ENCODE measurements at places on chromosomes 2 and 18.
A peak's percentile ranks its signal among the peaks of the same experiment; 100 is the strongest.

- no peak for DNase-seq
Measured at GRCh38 chr2:204665771-204666170, 120.5 kb downstream of the PARD3B start.

GRCh38 chr2:33320573-33320972, 155.9 kb upstream of the RASGRP3 start:
- no peak for DNase-seq

GRCh38 chr18:27860701-27861107, 316.2 kb downstream of the CDH2 start:
- peak; percentile 79 for DNase-seq

GRCh38 chr18:3525870-3526420, 76.0 kb downstream of the TGIF1 start:
- peak; percentile 28 for DNase-seq

DNA sequence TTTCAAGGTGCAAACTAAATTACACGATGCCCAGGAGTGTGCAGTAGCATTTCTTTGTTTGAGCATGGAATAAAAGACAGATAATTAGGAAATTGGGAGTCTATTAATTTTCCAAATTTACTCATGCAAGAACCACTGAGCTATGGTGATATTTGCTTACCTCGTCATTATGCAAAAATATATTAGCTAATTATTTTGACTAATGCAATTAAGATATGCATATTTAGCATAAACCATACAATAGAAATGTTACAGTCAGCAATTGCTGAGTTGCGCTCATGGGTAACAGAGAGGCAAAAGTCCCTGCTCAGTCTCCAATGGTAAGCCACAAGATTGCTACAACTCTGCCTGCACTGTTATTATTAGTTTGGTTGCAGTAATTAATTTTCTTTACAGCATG, 342.0 kb downstream of the TXNL1 start:
- DNase-seq = no peak

GRCh38 chr2:221370857-221371211, 201.3 kb downstream of the EPHA4 start:
- no peak for DNase-seq
